Stimulated activated CD4-positive, alpha-beta T cell treated with anti-CD3 and anti-CD28 coated beads, Interleukin-1b, Interleukin-23, amount 100 ng/mL, for 24 hours (primary cell): ENCODE measurements at places on chromosomes 4 and X.

GRCh38 chr4:6231663-6232165, 31.4 kb upstream of the JAKMIP1 start:
- no peak for DNase-seq

DNA sequence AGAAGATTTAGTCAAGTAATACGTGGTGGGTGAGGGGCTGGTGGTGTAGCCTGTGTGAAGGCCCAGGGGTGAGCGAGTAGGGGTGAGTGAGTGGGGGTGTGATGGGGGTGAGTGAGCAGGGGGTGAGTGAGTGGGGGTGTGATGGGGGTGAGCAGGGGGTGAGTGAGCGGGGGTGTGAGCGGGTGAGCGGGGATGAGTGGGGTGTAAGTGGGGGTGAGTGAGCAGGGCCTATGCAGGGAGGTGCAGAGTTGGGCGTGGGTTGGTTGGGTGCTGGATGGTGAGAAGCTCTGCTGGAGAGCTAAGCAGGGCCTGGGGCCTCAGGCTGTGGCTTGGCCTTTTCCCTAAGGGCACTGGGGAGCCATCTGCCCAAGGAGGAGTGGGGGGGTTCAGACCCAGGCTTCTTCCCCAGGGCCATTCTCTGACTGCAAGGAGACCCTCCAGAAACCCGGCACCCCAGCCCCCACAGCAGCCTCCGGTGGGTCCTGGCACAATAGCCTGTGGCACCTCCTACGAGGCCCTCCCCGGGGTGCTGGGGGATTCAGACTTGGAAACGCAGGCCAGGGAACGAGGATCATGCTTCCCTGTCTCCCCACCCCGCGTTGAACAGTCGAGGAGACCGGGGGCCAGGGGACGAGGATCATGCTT, 30.4 kb downstream of the SH3TC1 start:
- no peak for DNase-seq

GRCh38 chr4:126592088-126592487, 1040.7 kb upstream of the INTU start:
- no peak for DNase-seq

GRCh38 chr4:145734576-145735346, 54.8 kb downstream of the C4orf51 start:
- DNase-seq, result no peak

DNA sequence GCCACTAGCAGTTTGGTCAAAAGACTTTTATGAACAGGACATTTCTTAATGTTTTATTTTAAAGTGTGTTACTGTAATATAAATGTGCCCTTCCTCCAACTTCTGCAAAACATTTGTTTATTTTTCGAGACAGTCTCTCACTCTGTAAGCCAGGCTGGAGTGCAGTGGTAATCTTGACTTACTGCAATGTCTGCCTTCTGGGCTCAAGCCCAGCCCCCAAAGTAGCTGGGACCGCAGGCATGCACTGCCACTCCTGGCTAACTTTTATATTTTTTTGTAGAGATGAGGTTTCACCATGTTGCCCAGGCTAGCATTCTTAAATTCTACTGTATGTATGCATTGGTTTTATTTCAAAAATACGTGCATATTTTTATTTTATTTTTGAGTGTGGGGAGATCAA, 1201.9 kb downstream of the STIM2 start:
- DNase-seq, result no peak

- DNase-seq, result no peak
These were observed 279.9 kb upstream of the SLIT2 start for GRCh38 chr4:19971829-19972228.

GRCh38 chr4:57100979-57101651, 9.1 kb downstream of the IGFBP7 start:
- no peak for DNase-seq

DNA sequence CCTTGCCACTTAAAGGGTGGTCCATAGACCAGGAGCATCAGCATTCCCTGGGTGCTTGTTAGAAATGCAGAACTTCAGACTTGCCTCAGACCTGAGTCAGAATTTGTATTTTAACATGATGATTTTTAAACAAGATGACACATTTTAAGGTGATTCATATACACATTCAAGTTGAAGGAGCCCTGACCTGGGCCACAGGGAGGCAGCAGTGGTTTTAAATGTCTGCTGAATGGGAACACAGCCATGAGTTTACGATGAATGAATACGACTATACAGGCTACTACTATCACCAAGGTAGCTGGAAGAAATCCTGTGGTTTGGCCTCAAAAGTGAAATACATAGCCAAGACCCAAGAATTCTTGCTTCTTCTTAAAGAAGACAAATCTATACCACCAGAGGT, 2.9 kb downstream of the HDAC8 start:
- DNase-seq, result no peak

DNA sequence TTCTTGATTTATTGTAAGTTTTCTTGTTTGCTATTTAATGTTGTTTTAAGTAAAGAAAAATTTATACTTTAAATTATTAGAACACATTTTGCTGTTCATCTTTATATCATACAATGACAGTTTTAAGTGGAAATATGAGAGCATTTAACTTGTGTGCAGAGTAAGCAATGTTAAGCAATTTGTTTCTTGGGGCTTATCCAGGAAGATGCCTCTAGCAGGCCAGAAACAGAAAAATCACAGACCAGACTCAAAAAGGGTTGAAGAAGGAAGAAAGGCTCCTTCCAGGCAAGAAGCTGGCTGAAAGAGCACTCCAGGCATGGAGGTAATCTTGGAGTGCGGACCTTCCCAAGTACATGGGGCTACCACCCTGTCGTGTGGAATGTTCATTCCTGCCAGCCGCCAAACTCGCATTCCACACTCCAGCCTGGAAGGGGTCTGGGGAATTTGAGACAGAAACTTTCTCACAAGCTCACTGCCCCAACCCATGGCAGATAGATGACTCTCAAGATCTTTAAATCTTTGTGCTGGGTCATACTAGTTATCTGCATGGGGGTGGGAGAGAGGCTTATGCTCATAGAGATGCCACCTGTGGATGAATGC, 1521.3 kb upstream of the AGA start:
- no peak for DNase-seq

GRCh38 chr4:140423106-140423505, 4.3 kb downstream of the CLGN start:
- no peak for DNase-seq

DNA sequence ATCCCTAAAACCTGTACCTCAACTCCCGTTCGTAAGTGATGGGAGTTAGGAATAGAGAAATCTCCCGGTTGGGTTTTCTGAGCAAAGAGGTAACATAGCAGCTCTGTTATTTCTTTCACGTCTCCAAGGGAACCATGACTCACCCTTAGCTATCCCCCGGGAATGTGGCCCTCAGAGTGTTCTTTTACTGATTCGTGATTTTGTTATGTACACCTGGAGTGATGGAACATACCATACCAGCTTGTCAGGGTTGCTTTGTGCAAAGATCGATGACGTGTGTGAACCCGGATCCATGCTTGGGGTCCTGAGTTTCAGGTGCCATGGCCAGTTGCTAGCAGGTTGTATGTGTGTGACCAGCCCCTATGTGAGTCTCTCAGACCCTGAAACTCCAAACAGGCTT, 52.6 kb downstream of the HPRT1 start:
- DNase-seq, result no peak

GRCh38 chrX:87813566-87813965, 296.0 kb downstream of the KLHL4 start:
- no peak for DNase-seq

DNA sequence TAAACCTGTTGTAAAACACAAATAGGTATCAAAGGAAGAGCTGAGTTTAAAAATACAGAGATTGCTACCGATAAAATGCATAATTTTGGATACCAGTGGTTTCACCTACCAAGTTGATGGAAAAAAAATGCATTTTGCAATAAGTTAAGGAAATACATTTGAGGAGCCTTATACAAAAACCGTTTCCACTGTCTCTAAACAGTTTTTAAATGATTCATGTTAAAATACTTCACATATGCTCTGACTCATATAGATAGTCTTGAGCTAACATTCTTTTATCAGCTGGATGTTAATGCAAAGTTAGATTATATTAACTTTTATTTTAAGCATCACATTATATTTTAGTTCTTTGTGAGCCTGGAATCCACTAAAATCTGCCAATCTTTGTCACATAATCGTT, 50.6 kb upstream of the ANKRD17 start:
- DNase-seq, result no peak

GRCh38 chr4:68469482-68469881, 22.2 kb downstream of the TMPRSS11E start:
- no peak for DNase-seq

- DNase-seq, result no peak
These were observed 77.7 kb downstream of the NFKB1 start for GRCh38 chr4:102578819-102579218.

GRCh38 chrX:130836447-130836846, 66.6 kb downstream of the ENOX2 start:
- no peak for DNase-seq

GRCh38 chr4:142683997-142684396, 162.1 kb downstream of the INPP4B start:
- no peak for DNase-seq

GRCh38 chrX:12390301-12390700, 252.0 kb downstream of the FRMPD4 start:
- DNase-seq, result no peak

GRCh38 chr4:150781191-150781590, 199.2 kb downstream of the MAB21L2 start:
- DNase-seq, result no peak

DNA sequence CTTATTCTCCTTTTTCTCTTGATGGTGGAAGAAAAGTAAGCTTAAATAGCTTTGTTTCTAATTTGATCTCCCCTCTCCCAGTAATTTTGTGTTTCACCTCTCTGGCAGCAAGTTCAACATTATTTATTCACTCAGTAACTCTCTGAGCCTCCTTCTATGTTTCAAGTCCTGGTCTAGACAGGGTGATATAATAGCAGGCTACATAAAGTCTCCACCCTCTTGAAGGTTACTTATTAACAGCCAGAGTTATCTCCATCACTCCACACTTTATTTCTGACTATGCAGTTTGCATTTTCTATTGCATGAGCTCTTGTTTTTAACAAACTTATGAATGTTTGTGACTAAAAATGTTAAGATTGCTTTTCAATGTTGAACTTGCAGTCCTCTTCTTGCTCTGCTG, 17.8 kb upstream of the ANOS1 start:
- no peak for DNase-seq

- DNase-seq, result no peak
These were observed 34.2 kb downstream of the ARAP2 start for GRCh38 chr4:36209941-36210649.

GRCh38 chr4:185013417-185014125, 4.7 kb upstream of the HELT start:
- no peak for DNase-seq

DNA sequence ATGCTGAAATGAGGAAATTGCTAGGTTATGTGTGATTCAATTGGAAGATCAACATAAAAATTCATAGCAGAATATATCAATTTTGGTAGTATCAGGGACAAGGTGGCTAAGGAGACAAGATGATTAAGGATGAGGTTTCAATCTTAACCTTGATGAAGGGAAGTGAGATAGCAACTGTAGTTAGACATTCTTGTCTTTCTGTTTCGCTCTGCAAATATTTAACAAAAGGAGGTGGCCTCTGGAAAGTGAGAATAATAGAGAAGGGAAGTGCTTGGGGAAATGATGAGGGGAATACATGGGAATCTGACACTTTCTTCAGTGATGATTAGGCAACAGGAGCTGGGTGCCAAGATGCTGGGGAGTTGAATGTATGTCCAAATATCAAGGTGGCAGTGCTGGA, 337.1 kb upstream of the PUDP start:
- no peak for DNase-seq

GRCh38 chr4:12050357-12050756, 621.7 kb upstream of the HS3ST1 start:
- DNase-seq, result no peak

DNA sequence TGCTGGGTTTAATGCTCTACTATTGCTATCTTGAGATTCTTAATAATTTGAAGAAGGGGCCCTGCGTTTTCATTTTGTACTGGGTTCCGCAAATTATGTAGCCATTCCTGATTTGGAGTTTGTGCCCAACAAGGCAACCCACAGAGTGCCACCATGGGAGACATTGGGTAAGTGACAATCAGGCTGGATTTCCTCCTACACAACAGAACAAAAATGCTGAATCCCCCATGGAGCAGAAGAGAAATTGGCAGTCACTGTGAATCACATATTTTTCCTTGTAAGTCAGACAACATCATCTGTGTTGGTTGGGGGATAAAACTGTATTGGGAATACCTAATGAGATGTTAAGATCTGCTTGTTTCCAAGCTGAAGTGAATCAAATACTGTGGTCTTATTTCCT, 80.9 kb downstream of the CNGA2 start:
- DNase-seq, result no peak

DNA sequence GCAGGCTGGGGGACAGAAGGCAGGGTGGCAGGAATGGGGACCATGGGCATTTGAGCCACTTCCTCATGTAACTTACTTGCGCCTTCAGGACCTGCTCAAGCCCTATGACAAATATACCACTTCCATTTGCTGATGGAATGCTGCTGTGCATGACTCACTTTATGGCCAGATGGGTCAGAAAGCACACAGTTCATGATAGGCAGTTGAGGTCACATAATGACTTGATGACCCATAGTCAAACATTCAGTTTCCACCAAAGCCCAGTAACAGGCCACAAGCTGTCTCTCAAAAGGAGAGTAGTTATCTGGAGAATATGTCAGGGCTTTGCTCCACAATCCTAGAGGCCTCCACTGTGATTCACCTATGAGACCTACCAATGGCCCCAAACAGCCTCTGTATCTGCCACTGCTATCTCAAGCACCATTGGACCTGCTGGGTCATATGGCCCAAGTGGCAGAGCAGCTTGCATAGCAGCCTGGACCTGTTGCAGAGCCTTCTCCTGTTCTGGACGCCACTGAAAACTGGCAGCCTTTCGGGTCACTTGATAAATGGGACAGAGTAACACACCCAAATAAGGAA, 5.3 kb upstream of the PAPSS1 start:
- DNase-seq, result no peak

DNA sequence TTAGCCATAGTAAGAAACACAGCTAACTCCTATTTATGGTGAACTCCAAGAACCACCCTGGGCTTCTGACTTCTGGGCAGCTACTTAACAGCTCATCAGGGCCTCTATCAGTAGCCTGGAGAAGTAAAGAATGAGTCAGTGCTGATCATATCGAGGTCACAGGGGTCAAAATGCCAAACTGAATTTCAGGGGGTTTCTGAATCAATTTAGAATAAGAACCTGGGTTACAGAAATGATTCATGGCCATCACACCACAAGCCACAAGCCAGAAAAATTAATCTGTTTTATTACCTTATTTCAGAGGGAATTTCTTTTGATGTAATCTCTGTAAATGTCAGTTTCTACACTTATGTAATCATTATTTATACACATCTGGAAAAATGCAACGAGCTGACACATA, 64.4 kb downstream of the CHST7 start:
- no peak for DNase-seq

GRCh38 chr4:163895378-163896005, 401.0 kb downstream of the TMA16 start:
- DNase-seq, result no peak

- no peak for DNase-seq
These were observed 60.0 kb downstream of the GAB1 start for GRCh38 chr4:143396695-143397094.

DNA sequence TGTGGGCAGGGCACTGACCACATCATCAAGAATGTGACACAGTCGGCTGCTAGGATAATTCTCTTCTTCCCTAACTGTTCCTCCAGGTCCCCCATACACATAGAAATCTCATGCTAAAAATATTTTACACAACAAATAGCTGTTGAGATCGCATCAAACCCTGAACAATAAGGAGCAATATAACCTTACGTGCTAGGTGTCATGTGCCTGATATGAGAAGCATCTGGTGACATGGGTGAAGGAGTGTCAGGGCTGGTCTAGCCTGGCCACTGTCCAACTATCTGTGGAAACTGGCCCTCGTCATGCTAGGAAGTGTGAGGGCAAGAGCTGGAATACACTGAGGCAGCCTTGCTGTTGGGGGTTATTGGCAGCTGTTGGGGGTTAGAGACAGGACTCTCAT, 167.3 kb upstream of the PGRMC2 start:
- DNase-seq, result no peak
